Type B pancreatic cell (in vitro differentiated cells): ENCODE measurements at places on chromosomes 6 and 20. TPM values are rescaled to one million over a fixed set of nuclear protein-coding genes. Genes with fewer than 3 reads are reported as not detected.

The OPN5 gene
- total RNA-seq = 4.6 TPM in 1 of 2 replicates, not detected in the other

DNA sequence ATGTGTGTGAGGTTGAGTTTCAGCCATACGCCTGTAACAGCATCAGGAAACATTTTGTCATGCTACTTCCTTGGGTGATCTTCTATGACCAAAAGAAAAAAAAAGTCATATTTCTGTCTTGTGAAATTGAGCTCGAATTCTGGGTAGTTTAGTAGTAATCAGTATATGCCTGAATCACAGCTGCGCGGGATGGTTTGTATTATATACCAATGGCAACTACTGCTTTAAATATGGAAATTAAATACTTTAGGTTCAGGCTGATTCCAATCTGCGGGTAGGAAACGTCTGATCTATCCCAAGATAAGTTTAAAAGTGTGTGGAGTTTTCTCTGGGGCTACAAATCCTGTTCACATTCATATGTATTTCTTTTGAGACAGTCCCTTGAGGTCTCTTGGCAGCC, 115.6 kb upstream of the FERMT1 start:
- H3K36me3 ChIP-seq = no peaks in the 10 kb centered on the region
- H3K27me3 ChIP-seq = peaks cover 8% of the 10 kb centered on the region
- no peak overlapping the region for H3K27ac ChIP-seq
- no peak overlapping the region for H3K4me3 ChIP-seq
- H3K4me1 ChIP-seq = no peaks in the 10 kb centered on the region

- no peak overlapping the region for H3K4me3 ChIP-seq
- no peaks in the 10 kb centered on the region for H3K36me3 ChIP-seq
- no peak for DNase-seq
Measured at GRCh38 chr6:76856065-76856464, 607.2 kb downstream of the HTR1B start.

- peak overlapping the region; percentile 55 for H3K4me3 ChIP-seq
- H3K4me1 ChIP-seq = peaks cover 18% of the 10 kb centered on the region
- H3K27me3 ChIP-seq = no peaks in the 10 kb centered on the region
- peak overlapping the region; percentile 60 for H3K27ac ChIP-seq
Measured at GRCh38 chr6:148104131-148104530, 238.5 kb upstream of the SASH1 start.

DNA sequence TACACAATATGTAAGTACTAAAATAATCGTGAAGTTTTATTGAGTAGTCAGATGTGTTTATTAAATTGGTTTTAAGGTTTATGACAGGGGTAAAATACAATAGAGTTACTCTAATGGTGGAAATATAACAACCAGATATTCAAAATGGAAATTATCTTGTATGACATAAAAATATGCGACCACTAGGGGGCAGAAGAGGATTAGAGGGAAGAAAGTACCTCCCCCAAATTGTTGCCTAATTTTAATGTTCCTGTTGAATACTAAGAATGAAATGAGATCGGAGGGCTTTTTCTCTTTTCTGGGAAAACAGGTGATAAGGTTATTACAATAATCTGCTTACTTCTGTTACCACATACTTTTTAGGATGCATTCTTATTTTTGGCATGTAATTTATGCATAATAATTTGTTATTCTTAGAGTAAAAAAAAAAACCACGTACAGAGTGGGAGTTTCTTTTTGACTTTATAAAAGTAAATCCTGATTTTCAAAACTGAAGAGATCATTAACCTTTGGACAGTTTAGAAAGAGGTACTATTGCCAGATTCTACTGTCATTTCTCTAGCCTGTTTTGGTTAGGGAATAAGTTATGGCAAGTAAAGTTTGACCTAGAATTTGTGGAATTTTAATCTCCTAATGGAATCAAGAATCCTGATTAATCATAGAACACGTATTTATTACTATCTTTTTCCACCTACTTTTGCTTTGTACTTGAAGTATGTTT, 159.2 kb downstream of the CD109 start:
- peaks cover 5% of the 10 kb centered on the region for H3K27me3 ChIP-seq
- H3K4me1 ChIP-seq = no peaks in the 10 kb centered on the region
- no peaks in the 10 kb centered on the region for H3K36me3 ChIP-seq
- no peak overlapping the region for H3K4me3 ChIP-seq
- DNase-seq = no peak
- no peak overlapping the region for H3K27ac ChIP-seq

DNA sequence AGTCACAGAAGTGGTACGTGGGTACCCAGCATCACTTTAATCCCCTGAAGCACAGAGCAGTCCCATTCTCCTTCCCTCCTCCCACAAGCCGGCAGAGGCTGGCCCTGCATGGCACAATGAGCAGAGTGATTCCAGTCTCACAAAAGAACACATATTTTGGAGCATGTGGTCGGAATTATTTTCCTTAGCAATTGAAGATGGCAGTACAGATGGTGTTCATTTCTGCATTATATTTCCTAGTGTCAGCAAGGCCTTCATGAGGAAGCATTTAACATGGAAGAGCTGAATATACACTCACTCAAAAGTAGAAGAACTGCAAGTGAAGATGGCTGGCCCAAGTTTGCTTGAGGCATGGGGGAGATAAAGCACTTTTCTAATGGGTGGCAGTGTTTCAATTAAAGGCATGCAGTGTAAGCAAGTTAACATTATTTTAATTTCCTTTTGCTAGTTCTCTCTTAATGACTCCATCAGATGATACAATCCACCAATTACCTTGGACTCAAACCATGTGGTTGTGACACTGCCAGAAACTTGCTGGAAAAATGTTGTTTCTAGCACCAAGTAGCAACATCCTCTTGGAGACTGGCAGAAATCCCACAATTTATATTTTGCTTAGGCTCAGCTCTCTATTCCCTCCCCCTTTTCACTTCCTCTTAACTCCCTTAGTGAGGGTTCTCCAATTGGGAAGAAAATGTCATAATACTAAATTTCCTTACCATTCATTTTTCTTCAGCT, 74.4 kb downstream of the ARHGAP18 start:
- H3K27me3 ChIP-seq = no peaks in the 10 kb centered on the region
- DNase-seq = no peak
- H3K4me1 ChIP-seq = peaks cover 28% of the 10 kb centered on the region
- H3K27ac ChIP-seq = no peak overlapping the region

GRCh38 chr6:109595998-109596397, 95.0 kb downstream of the AK9 start:
- no peaks in the 10 kb centered on the region for H3K36me3 ChIP-seq
- no peak for DNase-seq
- H3K4me3 ChIP-seq = no peak overlapping the region
- H3K4me1 ChIP-seq = no peaks in the 10 kb centered on the region

- no peak for DNase-seq
- no peak overlapping the region for H3K27ac ChIP-seq
- H3K36me3 ChIP-seq = no peaks in the 10 kb centered on the region
- H3K4me3 ChIP-seq = peak overlapping the region; percentile 16
Measured at GRCh38 chr6:11496152-11497060, 41.1 kb upstream of the TMEM170B start.

GRCh38 chr6:35931120-35931561, 10.2 kb upstream of the SRPK1 start:
- H3K27ac ChIP-seq = no peak overlapping the region
- H3K36me3 ChIP-seq = no peaks in the 10 kb centered on the region
- H3K4me3 ChIP-seq = peak overlapping the region; percentile 49
- no peak for DNase-seq
- H3K4me1 ChIP-seq = peaks cover 5% of the 10 kb centered on the region
- peaks cover 7% of the 10 kb centered on the region for H3K27me3 ChIP-seq

The RBBP8NL gene
- total RNA-seq = 7.3 and 17.9 TPM in 2 replicates

- peaks cover 24% of the 10 kb centered on the region for H3K36me3 ChIP-seq
- no peak overlapping the region for H3K4me3 ChIP-seq
- no peak for DNase-seq
- no peaks in the 10 kb centered on the region for H3K27me3 ChIP-seq
Measured at GRCh38 chr6:159682295-159682694, 10.7 kb downstream of the SOD2 start.

- no peaks in the 10 kb centered on the region for H3K27me3 ChIP-seq
- no peaks in the 10 kb centered on the region for H3K36me3 ChIP-seq
- H3K4me3 ChIP-seq = peak overlapping the region; percentile 51
- peaks cover 30% of the 10 kb centered on the region for H3K4me1 ChIP-seq
- DNase-seq = no peak
Measured at GRCh38 chr6:10518557-10519407, 2.4 kb upstream of the GCNT2 start.

- peaks cover 13% of the 10 kb centered on the region for H3K4me1 ChIP-seq
- H3K36me3 ChIP-seq = no peaks in the 10 kb centered on the region
Measured at GRCh38 chr6:44805238-44805846, 417.8 kb downstream of the CDC5L start.

The COL10A1 gene
- total RNA-seq = 0.14 TPM in 2 replicates

- H3K4me1 ChIP-seq = no peaks in the 10 kb centered on the region
- H3K36me3 ChIP-seq = peaks cover 14% of the 10 kb centered on the region
- no peak for DNase-seq
Measured at GRCh38 chr6:144405163-144405562, 120.0 kb downstream of the UTRN start.

- no peak for DNase-seq
- H3K4me3 ChIP-seq = no peak overlapping the region
- peaks cover 19% of the 10 kb centered on the region for H3K27me3 ChIP-seq
- H3K36me3 ChIP-seq = no peaks in the 10 kb centered on the region
- H3K27ac ChIP-seq = no peak overlapping the region
Measured at GRCh38 chr20:33005132-33005566, 916 bp upstream of the SUN5 start.
